AG08396 (cell line): ENCODE measurements at places on chromosomes 3 and 15.

DNA sequence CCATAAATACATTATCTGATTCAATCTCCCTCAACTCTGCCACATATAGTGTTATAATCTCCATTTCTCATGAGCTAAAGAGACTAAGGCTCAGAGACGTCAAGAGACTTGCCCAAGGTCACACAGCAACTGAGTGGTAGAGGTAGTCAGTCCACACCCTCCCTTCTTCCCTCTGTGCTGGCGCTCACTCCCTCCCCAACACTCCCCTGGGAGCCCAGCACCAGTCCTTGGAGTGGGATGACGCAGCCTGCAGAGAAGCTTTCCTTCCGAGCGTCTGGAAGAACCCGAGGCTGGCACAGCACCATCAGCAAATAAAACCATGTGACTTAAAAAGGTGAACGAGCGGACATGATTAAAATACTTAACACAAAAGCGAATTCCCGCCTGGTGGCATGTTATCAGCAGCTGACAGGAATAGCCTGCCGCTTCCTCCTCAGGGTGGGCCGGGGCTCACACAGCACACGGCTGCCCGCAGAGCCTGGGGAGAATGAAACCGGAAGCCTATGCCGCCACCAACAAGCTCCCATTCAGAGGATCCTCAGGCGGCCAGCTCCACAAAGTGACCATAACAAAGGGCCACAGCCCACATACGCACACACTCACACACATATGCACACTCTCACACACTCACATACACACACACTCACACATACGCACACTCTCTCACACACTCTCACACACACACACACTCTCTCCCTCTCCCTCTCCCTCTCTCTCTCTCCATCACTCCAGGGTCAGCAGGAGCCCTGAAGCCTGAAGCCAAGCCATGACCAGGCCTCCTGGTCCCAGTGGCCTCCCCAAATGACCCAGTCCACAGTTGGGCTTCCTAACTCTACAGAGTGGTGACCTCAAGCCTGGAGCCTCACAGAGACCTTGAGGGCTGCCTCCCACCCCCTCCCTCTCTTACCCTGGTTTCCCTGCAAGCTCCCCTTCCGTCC lies 120.5 kb downstream of the XXYLT1 start:
- peak; percentile 68 for DNase-seq

DNA sequence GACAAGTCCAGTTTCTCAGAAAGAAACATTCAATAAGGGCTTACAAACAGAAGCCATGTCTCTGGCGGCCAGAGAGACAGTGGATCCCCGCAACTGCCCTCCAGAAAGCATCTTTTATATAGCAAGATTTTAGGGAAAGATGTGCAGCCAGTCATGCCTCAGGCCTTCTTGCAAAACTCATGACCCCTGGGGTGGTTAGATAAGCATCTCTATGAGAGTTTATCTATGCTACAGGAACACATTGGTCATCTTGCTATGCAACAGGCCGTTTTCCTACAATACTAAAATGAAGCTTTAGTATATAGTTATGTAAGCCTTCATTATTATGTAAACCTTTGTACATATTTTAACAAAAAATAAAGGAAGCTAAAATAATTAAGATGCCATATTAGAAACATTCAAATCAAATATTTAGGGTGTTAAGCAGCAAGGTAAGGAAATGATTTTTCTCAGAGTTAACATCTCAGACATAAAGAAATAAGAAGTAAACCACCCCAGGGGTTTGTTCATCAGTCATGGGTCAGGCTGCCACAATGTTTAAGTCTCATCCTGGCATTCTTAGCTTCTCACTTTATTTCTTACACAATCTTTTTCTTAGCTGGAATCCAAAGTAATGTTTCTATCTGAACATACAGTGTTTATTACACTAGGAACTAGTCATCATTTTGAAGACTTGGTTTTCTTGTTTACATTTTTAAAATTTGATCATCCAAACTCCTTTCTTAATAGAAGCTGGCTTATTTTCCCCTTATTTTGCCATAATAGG lies 6.3 kb upstream of the FSIP1 start:
- DNase-seq, result peak; percentile 40

DNA sequence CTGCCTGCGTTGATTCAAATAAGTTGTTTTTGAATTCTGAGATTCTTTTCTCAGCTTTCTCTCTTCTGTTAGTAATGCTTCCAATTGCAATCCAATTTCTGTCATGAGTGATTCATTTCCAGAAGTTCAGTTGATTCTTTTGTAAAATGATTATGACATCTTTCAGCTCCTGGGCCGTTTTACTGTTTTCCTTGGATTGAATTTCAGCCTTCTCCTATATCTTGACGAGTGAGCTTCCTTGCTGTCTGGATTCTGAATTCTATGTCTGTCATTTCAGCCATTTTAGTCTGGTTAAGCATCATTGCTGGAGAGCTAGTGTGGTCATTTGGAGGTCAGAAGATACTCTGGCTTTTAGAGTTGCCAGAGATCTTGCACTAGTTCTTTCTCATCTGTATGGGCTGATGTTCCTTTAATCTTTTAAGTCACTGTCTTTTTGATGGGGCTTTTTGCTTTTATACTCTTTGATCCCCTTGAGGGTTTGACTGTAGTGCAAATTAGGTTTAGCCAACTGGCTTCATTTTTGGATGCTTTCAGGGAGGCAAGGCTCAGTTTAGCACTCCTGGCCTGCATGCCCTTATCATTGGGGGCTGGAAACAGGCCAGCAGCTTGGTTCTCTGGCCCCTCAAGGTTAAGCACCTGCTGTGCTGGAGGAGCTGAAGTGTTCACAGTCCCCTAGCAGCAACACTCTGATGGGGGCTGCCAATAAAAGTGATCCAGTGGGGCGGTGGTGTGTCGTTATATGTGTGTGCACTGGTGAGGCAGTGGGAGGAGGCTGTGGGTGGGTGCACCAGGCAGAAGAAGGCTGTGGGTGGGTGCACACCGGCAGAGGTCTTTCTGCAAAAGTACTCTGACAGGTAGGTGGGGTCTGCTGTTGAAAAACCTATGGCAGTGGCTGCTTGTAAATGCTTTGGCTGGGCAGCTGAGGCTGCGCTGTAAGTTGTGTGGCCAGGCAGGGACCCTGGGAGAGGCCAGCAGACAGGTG lies 51.2 kb downstream of the MCTP2 start:
- DNase-seq, result no peak

DNA sequence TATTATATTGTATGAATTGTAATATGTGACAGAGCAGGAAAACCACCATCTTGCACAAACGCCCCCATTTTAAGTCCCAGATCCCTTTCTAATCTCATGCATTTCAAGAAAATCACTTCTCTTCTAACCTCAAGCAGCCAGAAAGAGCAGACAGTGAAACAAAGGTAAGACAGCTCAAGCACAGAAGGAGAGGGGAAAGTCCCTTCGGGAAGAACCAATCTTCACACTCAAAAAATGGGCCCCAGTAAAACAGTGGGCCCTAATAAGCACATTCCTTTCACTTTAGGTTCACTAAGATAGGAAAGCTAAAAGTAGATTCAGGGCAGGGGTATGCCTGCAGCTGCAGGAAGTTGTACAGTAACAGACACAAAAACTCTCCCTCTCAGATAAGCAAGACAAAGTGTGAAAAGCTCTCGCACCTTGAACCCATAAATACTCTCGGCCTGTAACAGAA lies 1268.7 kb downstream of the SI start:
- no peak for DNase-seq

GRCh38 chr3:58329922-58330413 lies 2.7 kb upstream of the PXK start:
- no peak for DNase-seq

GRCh38 chr3:32495609-32496008 lies 7.0 kb downstream of the CMTM6 start:
- DNase-seq, result no peak

DNA sequence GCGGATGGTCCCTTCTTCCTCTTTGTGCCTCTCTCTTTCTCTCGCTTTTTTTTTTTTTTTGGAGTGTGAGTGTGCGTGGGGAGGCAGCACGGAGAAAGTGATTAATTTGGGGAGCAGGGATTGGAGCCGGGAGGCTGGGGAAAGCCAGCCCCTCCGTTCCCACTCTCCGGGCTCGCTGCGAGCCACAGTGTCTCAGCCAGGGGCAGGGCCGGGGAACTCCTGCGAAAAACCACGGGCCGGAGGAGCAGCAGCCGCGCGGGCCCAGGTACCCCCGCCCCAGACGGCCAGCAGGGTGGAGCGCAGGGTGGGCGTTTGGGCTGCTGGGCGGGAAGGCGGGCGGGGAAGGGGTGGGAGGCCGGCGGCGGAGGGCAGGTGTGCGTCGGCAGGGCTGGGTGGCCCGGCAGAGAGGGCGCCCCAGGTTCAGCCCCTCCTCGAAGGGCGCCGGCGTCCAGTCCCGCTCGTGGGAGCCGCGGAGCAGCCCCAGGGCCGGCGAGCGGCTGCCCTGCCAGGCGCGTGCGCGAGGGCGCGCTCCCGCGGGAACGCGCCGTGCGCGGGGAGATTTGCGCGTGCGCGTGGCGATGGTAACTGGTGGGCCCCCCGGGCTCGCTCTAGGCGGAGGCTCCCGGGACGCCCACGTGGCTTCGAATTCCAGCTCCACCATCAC lies 1.4 kb downstream of the CHL1 start:
- DNase-seq, result peak; percentile 39
